SHP77 treated with DMSO at 0.1 percent for 48 hours (cell line): ENCODE measurements at places on chromosomes 5 and 9.

GRCh38 chr9:121776739-121777637 is 125.6 kb downstream of the DAB2IP start:
- no peak for DNase-seq

DNA sequence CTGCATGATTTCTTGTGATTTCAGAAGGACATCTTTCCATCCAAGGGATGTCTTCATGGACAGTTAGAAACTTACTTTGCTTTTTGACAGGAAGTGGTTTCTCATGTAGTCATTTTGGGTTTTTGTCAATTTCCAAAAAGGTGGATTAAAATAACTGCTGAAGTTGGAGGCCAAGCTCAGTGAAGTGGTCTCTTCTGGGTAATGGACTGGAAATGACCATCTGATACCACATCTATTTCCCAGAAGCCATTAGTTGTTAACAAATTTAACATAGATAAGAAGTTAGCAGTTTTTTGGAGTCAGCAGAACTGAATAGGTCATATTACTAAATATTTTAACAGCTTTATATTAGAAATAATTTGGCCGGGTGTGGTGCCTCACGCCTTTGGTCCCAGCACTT is 86.2 kb upstream of the MYO10 start:
- no peak for DNase-seq

- no peak for DNase-seq
These were observed 190.3 kb downstream of the MELK start for GRCh38 chr9:36762958-36763357.

DNA sequence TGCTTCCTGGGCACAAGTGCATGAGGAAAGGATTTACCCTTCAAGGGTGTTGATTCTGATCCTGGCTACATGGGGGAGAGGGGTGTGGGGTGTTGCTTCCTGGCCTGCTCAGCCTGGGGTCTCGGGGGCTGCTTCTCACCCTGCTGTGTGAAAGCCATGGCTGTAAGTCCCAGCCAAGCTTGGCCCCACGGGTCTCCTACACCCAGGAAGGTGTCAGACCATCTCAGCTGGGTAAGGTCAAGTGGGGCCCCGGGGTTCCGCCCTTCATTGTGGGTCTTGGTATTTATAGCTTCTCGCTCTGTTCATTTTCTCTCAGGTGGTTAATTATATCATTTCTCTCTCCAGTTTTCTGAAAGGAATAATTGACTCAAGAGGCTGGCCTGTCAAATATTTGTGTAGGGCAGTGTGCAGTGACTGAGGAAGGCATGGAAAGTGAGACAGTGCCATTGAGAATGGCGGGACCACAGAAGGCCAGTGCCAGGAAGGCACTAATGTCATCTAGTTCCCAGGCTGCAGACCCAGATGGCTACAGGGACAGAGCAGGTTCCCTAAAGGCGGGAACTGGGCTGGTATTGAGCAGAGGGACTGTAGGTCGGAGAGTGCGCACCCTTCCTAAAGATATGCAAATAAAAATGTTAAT is 126.0 kb downstream of the FOXD1 start:
- DNase-seq: no peak

GRCh38 chr9:3969590-3970260 is 330.1 kb downstream of the GLIS3 start:
- no peak for DNase-seq

DNA sequence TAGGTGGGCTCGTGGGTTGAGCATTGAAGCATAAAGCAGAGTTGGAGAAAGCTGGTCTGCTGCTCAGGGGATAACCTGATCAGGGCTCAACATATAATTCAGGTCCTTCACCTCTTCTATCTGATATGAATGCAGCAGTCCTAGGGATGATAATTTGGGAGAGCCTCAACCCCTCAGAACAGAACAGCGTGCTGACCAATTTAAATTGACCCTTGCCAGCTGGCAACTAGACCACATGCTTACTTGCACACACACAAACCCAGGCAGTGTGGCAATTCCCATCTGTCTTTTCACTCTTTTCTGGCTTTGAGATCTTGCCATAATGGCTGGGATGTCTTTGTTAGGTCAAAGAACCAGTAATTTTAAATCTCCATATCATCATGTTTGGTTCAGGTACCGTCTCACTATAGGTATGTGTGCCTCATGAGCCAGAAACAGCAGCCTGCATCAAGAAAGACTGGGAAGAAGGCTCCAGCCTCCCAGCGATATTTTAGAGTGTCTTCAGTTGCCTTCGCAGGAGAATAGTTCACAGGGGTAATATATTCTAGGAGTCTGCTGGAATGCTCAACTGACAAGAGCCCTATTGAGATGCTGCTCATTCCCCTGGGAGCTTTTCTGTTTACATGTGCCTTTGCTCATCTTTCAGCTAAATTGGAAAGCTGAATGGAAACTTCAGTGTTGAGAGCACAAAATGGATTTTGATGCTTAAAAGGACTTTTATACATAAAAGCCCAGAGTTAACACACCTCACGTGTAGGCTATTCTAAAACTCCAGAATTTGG is 497.6 kb downstream of the RASEF start:
- no peak for DNase-seq

- no peak for DNase-seq
These were observed 136.9 kb upstream of the FBN2 start for GRCh38 chr5:128674837-128675446.

- no peak for DNase-seq
These were observed 68.5 kb downstream of the SLC28A3 start for GRCh38 chr9:84271921-84272556.

DNA sequence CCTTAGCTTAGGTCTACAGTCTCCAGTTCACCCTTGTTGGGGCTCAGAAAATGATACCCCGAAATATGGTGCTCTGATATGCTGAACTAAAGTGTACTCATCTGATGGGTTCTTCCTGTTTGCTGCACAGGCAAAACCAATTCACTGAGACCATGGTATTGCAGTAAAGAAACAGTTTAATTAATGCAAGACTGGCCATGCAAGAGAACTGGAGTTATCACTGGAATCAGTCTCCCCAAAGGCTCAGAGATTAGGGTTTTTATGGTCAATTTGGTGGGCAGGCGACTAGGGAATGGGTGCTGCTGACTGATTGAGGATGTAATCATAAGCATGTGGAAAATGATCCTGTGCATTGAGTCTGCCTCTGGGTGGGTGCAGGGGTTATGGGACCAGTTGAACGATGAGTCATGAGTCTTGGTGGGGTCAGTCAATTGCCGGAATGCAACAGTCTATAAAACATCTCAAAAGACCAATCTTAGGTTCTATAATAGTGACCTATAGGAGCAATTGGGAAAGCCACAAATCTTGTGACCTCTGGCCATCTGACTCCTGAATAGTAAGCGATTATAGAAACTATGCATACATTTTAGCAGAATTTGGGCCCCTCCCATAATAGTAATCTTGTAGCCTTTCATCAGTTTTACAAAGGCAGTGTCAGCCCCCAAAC is 113.0 kb upstream of the ANKRD55 start:
- DNase-seq: no peak

- no peak for DNase-seq
These were observed 1378.7 kb upstream of the C9orf72 start for GRCh38 chr9:28951945-28952344.

GRCh38 chr9:88792502-88792901 is 198.8 kb upstream of the S1PR3 start:
- no peak for DNase-seq

GRCh38 chr9:129434187-129434586 is 186.7 kb downstream of the C9orf50 start:
- no peak for DNase-seq

DNA sequence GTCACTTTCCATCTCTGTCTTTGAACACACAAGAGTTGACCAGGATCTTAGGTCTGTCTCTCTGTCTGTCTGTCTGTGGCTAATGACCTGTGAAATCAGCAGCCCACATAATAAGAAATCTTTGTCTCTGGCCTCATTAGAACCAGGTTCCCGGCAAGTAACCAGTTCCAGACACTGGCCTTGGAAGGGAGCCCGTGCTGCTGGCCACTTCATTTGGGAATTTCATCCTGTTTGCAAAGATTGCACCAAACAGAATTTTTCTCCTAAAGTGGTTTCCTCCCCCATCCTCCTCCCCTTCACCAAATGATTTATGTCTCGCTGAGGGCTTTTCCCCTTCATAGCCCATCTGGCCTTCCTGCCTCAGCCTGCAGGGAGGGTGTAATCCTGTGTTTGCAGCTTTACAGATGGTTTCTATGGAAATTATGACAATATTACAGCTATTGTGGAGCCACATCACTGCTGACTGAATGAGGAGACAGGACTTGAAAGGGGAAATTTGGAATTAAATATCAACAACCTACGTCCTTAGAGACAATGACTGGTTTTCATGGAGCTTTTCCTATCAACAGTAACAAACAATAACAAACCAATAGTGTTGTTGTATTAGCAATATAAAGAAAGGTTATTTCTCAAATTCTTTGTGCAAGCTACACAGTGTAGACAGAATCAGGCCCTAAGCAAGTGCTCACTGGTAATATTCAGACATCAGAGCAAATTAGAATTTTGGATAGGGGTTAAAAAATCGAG is 25.7 kb downstream of the DPYSL3 start:
- DNase-seq: peak; percentile 94

DNA sequence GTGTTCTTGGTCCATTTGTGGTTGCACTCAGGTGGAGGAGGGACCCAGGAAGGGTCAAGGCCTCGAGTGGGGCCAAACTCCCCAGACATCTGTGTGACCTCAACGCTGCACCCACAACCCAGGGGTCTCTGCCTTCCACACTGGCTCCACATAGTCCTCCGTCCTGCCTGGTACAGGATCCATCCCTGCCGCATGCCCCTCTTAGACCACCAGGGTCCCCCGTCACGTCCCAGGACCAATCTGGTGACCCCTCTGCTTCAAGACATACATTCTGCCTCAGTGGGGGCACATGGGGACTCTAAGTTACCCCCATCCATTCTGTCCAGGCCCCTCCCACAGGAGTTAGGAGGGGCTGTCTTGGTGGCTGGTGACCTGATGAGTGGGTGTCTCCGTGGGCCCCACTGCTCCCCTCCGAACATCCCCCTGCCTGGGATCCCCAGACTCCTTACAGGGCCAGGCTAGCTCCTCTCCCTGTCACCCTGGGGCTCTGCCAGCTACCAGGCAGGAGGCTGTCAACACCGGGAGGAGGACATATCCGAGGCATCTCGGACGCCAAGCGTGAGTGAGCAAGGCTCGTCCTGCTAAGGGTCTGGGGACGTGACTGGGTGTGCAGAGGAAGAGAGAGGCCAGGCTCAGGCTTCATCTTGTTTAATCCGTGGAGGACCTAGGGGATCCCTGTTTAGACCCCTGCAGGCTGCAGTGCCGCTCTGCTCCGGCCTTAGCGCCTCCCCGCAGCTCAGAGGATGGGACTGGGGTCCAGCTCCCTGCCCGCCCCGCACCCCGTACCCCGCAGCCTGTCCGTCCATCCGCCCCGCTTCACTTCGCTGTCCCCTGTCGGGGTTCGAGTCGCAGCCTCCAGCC is 32.3 kb downstream of the TSPAN17 start:
- no peak for DNase-seq

DNA sequence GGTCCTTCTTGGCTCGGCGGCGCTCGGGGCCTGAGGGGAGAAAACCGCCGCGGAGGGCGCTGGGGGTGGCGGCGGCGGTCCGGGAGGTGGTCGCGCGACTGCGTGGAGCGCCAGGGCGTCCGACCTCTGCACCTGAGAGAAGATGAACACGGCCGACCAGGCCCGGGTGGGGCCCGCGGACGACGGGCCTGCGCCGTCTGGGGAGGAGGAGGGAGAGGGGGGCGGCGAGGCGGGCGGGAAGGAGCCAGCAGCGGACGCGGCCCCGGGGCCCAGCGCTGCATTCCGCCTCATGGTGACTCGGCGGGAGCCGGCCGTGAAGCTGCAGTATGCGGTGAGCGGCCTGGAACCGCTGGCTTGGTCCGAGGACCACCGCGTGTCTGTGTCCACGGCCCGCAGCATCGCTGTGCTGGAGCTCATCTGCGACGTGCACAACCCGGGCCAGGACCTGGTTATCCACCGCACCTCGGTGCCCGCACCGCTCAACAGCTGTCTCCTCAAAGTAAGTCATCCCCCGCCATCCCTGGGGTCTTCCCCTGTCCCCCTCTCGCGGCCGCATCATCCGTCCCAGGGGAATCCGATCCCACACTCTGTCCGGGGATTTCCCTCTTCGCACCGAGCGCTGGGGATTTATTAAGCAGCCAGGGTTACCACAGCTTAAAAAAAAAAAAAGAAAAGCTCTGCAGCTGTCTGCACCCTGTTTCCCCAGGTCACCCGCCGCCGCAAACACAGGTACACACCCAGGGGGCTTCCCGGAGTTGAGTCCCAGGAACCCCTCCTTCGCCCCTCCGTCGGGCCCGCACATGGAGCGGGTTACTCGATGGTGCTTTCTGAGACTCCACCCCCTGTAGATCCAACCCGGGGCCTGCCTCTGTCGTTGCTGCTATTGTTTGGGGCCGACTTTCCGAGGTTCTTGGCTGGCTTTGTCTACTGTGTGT is at the start of gene GTF3C4:
Gene GTF3C4 (plus strand): TSS at position 8 of the 935 bp plus-strand sequence. CDS start 135 bp downstream, at position 143.
- no peak for DNase-seq

DNA sequence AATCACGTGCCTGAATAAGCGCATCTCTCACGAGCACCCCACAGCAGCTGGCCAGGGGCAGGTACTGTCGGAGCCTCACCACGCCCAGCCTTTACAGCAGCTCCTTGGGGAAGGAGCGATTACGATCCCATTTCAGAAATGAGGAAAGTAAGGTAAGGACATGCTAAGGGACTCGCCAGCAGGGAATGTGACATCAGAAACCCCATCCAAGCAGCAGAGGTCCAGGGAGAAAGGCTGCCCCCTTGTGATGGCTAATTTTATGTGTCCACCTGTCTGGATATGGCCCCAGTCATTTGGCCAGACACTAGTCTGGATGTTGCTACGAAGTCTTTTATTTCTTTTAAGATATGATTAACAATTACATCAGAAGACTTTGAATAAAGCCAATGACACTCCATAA is 77.3 kb downstream of the UBE2QL1 start:
- peak; percentile 43 for DNase-seq

DNA sequence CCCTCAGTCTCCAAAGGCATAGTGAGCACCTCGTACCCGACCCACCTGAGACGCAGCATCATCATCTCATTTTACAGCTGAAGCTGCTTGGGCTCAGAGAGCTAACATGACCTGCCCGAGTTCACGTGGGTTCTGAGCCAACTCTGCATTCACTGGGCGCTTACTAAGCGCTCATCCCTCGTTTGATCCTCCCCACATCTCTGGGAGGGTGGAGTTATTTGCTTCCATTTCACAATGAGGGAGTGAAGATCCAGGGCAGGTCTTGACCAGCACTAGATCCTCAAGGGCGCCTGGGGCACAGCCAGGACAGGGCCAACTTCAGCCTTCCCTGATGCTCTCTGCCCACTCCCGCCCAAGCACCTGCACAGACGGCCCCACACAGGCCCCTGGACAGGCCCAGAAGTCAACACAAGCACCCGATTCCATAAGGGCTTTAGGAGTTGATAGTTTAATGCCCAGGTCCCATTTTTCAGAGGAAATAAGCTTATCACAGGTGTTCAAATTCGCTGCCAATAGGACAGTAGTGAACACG is 80.8 kb downstream of the HRH2 start:
- DNase-seq: no peak

DNA sequence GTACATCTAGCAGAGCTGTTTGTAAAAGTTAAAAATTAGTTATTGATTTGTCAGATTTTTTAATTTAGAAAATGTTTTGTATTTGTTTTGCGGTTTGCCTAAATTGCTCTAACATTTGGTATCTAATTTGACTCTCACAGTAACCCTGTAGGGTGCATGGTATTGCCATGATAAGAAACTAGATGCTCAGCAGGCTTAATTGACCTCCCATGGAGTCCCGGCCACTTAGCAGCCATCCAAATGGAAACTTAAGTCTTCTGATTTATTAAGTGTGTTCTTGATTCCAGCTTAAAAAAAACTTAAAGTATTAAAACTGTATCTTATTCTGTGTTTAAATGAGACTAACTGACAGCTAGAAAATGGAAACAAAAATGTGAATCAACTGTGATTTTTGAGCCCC is 54.5 kb downstream of the CAST start:
- DNase-seq: no peak

GRCh38 chr5:135222171-135222681 is 176.8 kb downstream of the MACROH2A1 start:
- DNase-seq: no peak

GRCh38 chr5:143700994-143701393 is 111.0 kb upstream of the HMHB1 start:
- no peak for DNase-seq
